ENCODE measurements at places on chromosomes 16 and 17.

GRCh38 chr17:11082559-11082958, 158.5 kb upstream of the SHISA6 start:
- DNase-seq = no peak

GRCh38 chr17:29140631-29141513, 39.3 kb downstream of the MYO18A start:
- peak; percentile 38 for DNase-seq

- no peak for DNase-seq
Measured at GRCh38 chr17:80825471-80826345, 165.9 kb upstream of the CHMP6 start.

DNA sequence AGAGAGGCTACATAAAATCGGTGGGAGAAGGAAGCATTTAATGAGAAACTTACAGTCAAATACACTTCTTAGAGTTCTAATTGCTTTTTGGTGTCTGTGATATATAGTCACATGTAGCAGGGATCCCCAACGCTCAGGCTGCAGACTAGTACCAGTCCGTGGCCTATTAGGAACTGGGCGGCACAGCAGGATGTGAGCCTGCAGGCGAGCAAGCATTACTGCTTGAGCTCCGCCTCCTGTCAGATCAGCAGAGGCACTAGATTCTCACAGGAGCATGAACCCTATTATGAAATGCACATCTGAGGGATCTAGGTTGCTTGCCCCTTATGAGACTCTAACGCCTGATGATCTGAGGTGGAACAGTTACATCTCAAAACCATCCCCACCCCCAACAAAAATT, 158.5 kb downstream of the TANC2 start:
- DNase-seq = no peak

- no peak for DNase-seq
Measured at GRCh38 chr17:37475731-37476420, 13.8 kb upstream of the DUSP14 start.

DNA sequence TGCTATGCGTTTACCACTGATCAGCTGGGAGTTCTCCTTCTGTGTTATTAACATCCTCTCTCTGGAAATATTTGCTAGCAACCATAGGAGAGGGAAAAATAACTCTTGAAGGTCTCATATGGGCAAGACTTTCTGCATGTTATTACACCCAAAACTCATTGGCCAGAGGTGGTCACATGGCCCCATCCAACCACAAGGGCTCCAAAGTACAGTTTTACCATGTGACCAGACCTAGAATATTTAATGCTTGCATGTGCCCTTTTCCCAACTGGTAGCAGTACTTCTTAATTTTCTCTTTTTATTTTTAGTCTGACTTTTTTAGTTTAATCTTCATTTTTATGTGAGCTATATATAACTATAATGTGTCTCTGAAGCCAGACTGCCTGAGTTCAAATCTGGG, 141.0 kb upstream of the NOG start:
- no peak for DNase-seq

DNA sequence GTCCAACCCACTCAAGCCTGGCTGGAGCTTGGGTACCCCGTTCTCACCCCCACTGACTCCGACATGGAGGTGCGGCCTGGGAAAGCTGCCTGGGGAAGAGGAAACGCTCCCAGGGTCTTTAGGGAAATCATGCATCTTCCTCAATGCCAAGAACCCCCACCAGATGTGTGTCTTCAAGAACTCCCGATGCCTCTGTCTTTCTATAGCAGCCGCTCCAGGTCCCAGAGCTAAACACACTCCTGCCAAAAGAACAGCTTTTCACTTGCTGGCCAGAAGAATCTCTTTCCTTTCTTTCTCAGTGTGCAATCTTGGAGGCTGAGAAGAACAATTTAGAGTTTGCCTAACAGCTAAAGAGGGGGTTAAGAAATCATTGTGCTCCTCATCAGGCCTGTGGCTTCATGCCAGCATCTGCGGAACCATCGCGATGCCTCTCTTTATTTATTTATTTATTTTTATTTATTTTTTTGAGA, 41.1 kb upstream of the MTSS2 start:
- DNase-seq = no peak

All from activated CD4-positive, CD25-positive, alpha-beta regulatory T cell (primary cell).